ENCODE measurements at places on chromosomes 13 and 19.

DNA sequence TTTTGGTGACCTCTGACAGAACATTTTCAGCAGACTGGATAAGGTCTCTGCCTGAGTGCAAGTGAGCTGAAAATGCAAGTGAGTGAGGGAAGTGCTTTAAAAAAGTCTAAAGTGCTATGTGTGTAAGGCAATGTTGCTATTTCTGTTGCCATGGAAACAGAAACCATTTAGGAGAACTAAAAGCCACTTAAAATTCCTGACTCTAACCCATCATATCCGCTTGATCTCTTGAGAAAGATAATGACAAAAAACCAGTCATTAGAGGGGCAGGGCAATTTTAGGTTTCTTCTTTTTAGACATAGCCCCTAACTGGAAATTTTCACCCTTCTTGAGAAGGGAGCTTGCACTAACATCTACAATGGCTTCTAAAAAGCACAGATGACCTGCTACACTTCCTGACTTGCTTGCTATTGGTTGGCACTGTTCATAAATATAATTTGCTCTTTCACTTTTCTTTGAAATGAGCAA lies at the start of gene CYSLTR2:
TSS of gene CYSLTR2 (plus strand) at position 458 of the 468 bp plus-strand sequence. CDS start 52,889 bp downstream, outside the sequence.
- no peak for DNase-seq

GRCh38 chr19:6412447-6413091 lies 12.0 kb downstream of the KHSRP start:
- DNase-seq, result peak; percentile 75

DNA sequence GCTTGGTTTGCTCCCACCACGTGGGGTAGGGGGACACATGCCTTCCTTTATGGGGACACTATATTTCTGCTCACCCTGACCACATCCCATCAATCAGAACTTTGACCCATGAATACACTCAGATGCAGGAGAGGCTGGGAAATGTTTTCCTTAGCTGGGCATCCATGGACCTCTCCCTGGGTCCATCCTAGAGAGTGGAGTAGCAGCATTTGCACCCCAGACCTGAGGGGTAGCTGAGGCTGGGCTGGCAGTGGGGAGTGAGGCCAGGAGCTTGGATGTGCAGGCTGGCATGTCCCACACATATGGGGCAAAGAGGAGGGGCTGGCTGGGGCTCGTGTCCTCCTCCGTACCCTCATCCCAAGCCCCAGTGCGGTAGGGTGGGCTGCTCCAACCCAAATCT lies 152.8 kb downstream of the TM9SF2 start:
- no peak for DNase-seq

DNA sequence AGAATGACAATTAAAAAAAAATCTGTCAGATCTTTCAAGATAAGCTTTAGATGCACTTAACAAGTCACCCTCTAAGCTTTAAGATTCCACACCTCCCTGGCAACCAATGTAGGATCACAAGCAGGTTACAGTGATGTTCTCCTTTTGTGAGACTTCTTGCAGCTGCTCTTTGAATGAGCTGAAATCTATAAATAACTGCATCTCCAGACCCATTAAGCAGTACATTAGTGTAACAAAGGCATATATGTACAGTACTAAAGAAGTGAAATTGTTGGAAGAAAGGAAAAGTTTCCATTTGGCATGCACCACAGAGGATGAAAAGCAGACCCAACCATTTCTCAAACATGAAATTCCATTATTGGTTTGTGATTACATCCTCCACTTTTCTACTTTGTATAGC lies 364.7 kb downstream of the ENOX1 start:
- DNase-seq, result no peak

GRCh38 chr19:29596080-29596727 lies 9.9 kb upstream of the POP4 start:
- no peak for DNase-seq

- DNase-seq, result no peak
Measured at GRCh38 chr13:38496917-38497316, 147.3 kb downstream of the UFM1 start.

Data from activated CD4-positive, alpha-beta T cell treated with anti-CD3 and anti-CD28 coated beads for 48 hours (primary cell).